Upper lobe of left lung (tissue), 6 donors: ENCODE measurements at places on chromosomes 1 and 21. TPM values are rescaled to one million over a fixed set of nuclear protein-coding genes. Genes with fewer than 3 reads are reported as not detected.

DNA sequence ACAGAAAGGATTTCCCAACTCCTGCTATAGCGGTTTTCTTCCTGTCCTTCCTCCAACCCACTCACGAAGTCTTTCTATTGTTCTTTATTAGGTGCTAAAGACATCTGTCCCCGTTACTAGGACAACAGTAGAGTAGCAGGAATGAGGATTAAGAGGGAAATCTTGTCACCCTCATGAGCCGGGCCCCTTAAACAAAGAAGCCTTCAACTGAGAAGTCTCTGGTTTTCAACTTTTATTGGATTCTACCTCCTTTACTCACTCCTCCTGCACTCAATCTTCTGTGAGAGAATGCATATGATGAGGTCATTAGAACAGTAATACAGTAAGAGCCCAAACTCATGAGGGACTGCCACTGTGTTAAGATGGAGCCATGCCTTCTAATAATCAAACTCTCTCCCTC lies 206.3 kb downstream of the OMA1 start:
- H3K27ac ChIP-seq = no peak overlapping the region
- no peak overlapping the region for H3K4me3 ChIP-seq
- H3K36me3 ChIP-seq = no peaks in the 10 kb centered on the region
- no peaks in the 10 kb centered on the region for H3K27me3 ChIP-seq

- no peak overlapping the region for H3K4me3 ChIP-seq
- no peaks in the 10 kb centered on the region for H3K4me1 ChIP-seq
- no peaks in the 10 kb centered on the region for H3K36me3 ChIP-seq
- DNase-seq = no peak
- H3K27me3 ChIP-seq = no peaks in the 10 kb centered on the region
Measured at GRCh38 chr1:25193229-25193628, 39.1 kb downstream of the SYF2 start.

- no peak overlapping the region for H3K27ac ChIP-seq
- H3K27me3 ChIP-seq = no peaks in the 10 kb centered on the region
- H3K4me1 ChIP-seq = no peaks in the 10 kb centered on the region
- no peaks in the 10 kb centered on the region for H3K36me3 ChIP-seq
Measured at GRCh38 chr21:32991361-32991760, 34.4 kb upstream of the OLIG2 start.

DNA sequence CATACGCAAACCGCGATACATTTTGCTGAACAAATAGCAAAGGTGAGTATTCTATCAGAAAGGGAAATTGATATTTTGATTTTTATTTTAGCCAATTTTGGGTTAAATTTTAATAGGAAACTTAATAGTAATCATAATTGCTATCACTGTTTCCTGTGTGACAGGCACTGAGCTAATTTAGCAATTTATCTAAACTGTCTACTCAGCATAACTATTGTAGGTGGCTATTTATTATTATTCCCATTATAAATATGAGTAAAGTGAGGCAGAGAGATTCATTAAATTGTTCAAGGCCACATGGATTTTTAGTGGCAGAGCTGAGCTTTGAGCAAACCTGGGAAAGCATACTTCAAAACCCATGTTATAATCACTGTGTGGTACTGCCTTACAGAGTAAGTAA lies 21.1 kb downstream of the RTCA start:
- H3K27me3 ChIP-seq = no peaks in the 10 kb centered on the region
- H3K27ac ChIP-seq = no peak overlapping the region
- H3K4me1 ChIP-seq = no peaks in the 10 kb centered on the region
- H3K36me3 ChIP-seq = peaks cover 66% of the 10 kb centered on the region

The DISC1 gene
- 10.6 TPM for total RNA-seq

DNA sequence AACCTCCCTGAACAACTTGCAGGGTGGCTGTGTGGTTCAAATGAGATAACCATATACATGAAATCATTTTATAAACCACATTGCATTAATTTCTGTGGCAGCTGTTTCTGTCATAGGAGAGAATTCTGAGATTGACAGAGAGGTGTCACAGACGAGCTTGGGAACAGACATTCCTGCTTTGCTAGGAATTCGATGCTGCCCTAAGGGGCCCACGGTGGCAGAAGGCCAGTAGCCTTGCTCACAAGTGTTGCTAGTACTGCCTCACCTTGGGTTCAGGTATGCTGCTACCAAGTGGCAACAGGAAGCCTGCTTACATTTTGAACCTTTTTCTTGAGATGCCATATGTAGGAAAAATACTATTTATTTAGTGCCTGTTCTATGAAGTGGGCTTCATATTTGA lies 13.4 kb downstream of the KCNA10 start:
- no peak overlapping the region for H3K4me3 ChIP-seq
- DNase-seq = no peak
- no peak overlapping the region for H3K27ac ChIP-seq
- H3K27me3 ChIP-seq = no peaks in the 10 kb centered on the region
- H3K4me1 ChIP-seq = no peaks in the 10 kb centered on the region

The EVI5 gene
- total RNA-seq = 40.5 TPM

GRCh38 chr1:154157520-154158306 lies 2.8 kb upstream of the NUP210L start:
- no peak for DNase-seq
- H3K36me3 ChIP-seq = peaks cover 4% of the 10 kb centered on the region
- H3K4me1 ChIP-seq = peaks cover 46% of the 10 kb centered on the region
- H3K27me3 ChIP-seq = no peaks in the 10 kb centered on the region

The NECTIN4 gene
- total RNA-seq = 10.5 TPM

The ALG14 gene
- 0.79 TPM for total RNA-seq

DNA sequence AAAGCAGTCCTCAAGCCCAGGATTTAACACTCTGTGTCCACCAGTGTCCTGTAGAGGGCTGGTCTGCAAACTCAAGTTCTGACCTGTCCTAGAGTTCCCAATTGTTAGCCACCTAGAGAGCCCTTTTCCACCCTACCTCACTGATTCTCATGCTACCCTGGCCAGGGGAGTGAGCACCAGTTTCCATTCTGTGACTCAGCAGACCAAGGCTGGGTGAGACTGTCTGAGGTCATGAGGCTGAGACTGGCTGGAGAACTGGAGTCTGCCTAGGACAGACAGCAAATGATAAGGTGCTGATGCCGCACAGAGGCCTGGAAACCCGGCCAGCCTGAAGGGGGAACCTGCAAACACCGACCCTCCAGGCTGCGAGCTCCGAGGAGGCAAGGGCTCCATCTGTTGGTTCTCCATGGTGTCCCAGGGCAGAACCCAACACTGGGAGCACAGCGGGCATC lies 13.7 kb downstream of the GLIS1 start:
- H3K36me3 ChIP-seq = no peaks in the 10 kb centered on the region
- DNase-seq = no peak
- H3K27me3 ChIP-seq = no peaks in the 10 kb centered on the region
- H3K4me3 ChIP-seq = no peak overlapping the region

DNA sequence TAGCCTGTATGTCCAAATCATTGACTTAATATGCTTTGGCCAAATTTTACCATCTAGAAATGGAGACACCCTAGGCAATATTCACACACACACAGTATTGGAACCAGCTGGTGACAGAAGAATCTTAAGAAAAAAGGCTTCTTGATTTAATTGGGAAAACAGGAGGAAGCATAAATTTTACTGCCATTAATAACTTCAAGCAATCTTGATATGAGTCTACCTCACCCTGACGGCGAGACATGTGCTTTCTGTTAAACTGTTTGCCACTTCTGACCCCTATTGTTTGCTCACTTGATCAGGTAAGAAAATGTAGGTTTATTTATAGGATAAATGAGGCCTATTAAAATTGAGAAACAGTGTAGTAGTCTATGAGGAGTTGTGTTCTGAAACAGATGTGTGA lies 73.2 kb downstream of the KIFAP3 start:
- H3K36me3 ChIP-seq = no peaks in the 10 kb centered on the region
- H3K4me3 ChIP-seq = no peak overlapping the region
- no peaks in the 10 kb centered on the region for H3K27me3 ChIP-seq
- no peak overlapping the region for H3K27ac ChIP-seq
- no peak for DNase-seq
- H3K4me1 ChIP-seq = no peaks in the 10 kb centered on the region

The RGS4 gene
- not detected for total RNA-seq

The C8B gene
- total RNA-seq = 0.98 TPM

GRCh38 chr1:229030630-229031029 lies 240.3 kb upstream of the RAB4A start:
- peaks cover 8% of the 10 kb centered on the region for H3K4me1 ChIP-seq
- H3K36me3 ChIP-seq = no peaks in the 10 kb centered on the region
- no peak for DNase-seq
- no peaks in the 10 kb centered on the region for H3K27me3 ChIP-seq

DNA sequence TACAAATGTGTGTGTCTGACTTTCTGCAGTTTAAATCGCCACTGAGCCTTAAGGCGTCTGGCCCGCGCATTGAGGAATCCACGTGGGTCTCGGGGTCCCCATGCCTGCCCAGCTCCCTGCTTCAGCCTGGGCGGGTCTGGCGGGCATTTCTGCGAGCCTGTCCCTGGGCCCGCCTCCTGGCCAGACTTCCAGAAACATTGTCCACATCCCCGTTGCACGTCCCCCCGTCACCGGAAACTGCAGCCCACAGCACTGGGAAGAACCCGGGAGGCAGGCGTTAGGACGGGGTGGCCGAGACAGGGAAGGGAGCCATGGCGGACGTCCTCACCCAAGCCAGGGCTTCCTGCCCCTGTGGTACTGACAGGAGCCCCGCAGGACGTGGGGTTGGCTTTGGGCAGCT lies 113.1 kb upstream of the COL6A1 start:
- no peak overlapping the region for H3K4me3 ChIP-seq
- no peaks in the 10 kb centered on the region for H3K4me1 ChIP-seq
- no peaks in the 10 kb centered on the region for H3K27me3 ChIP-seq

The CNN3 gene
- total RNA-seq = 181 TPM

The GFI1 gene
- total RNA-seq = 3.2 TPM

DNA sequence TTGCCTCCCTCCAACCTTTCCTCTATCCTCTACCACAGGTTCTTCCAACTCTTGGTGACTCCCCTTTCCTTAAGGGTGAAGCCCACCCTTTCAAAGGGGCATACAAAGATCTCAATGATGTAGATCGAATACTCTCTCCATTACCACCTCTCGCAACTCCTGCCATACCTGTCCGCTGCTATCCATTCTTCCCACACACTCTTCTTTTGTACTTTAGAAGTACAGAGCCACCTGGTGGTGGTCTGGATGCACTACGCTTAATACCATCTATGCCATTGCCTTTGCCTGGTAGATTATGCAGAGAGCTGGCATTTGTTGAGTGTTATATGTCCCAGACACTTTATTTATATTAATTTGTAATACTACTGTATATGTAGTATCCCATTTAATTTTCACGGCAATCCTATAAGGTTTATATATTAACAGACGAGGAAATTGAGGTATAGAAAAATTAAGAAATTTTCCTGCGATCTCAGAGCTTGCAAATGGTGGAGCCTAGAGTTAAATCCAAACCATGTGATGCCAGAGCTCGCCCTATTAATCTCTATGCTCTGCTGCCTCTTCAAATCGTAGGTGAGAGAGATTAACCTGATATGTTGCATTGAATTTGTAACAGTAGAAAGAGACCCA lies 22.9 kb downstream of the TSHB start:
- DNase-seq = no peak
- no peak overlapping the region for H3K4me3 ChIP-seq
- H3K4me1 ChIP-seq = no peaks in the 10 kb centered on the region
- H3K36me3 ChIP-seq = no peaks in the 10 kb centered on the region
- H3K27me3 ChIP-seq = no peaks in the 10 kb centered on the region
- H3K27ac ChIP-seq = no peak overlapping the region

The PLCH2 gene
- 7.3 TPM for total RNA-seq

DNA sequence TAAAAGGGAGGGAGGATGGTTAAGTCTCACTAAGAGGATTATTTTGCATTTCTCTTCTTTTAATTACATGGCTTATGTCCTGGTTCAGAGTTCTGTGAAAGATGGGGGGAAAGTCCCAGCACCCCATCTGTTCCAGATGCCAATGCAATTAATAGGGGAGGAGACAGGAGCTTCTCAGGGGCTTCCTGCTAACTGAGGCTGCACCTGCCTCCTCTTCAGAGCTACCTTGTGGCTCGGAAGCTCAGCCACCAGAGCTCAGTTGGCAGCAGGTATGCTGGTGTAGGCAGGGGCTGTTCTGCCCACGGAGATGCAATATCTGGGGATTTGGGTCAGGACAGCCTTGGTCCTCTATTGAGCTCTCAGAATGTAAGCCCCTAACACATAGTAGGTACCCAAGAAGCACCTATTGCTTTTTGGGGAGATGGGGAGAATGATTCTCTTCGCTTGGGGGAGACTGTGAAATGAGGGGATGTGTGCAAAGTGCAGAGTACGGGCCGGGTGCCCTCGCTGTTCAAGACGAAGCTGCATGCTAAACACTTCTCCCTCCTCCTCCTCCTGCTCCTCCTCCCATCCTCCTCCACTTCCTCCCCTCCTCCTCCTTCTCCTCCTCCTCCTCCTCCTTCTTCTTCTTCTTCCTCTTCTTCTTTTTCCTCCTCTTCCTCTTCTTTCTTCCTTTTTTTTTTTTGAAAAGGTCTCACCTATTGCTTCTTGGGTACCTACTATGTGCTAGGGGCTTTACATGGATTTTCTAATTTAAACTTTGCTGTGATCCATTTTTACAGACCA lies 279.0 kb downstream of the PTPRU start:
- no peak for DNase-seq
- no peak overlapping the region for H3K27ac ChIP-seq
- no peak overlapping the region for H3K4me3 ChIP-seq
- no peaks in the 10 kb centered on the region for H3K4me1 ChIP-seq
- H3K27me3 ChIP-seq = no peaks in the 10 kb centered on the region
- no peaks in the 10 kb centered on the region for H3K36me3 ChIP-seq

GRCh38 chr1:204465546-204466415 lies 28.8 kb downstream of the PIK3C2B start:
- no peaks in the 10 kb centered on the region for H3K27me3 ChIP-seq
- DNase-seq = no peak
- peaks cover 5% of the 10 kb centered on the region for H3K36me3 ChIP-seq

The RIPPLY3 gene
- 1.1 TPM for total RNA-seq

DNA sequence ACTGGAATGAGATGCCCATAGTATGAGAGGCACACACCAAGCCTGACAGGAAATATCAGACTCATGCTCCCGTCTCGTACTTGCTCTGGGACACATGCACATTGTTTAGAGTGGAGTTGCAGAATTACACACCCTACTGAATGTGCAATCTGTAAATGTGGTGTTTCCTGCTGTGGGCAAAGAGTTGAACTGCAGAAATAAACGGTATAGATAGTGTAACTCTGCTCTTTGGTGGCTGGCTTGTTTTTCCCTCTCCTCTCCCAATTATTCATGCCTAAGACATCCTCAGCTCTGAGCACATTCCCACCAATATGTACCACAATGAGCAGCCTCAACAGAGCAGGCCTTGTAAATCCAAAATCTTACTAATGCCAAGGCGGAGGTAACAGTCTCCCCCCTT lies 90.1 kb upstream of the DIRAS3 start:
- no peak for DNase-seq
- H3K36me3 ChIP-seq = no peaks in the 10 kb centered on the region
- no peaks in the 10 kb centered on the region for H3K27me3 ChIP-seq
- no peak overlapping the region for H3K27ac ChIP-seq
- H3K4me1 ChIP-seq = peaks cover 14% of the 10 kb centered on the region
- no peak overlapping the region for H3K4me3 ChIP-seq

The A3GALT2 gene
- total RNA-seq = not detected

- no peaks in the 10 kb centered on the region for H3K36me3 ChIP-seq
- no peak overlapping the region for H3K4me3 ChIP-seq
- H3K27me3 ChIP-seq = no peaks in the 10 kb centered on the region
Measured at GRCh38 chr1:2283991-2284895, 56.1 kb downstream of the SKI start.

- peaks cover 78% of the 10 kb centered on the region for H3K36me3 ChIP-seq
- no peak for DNase-seq
- no peak overlapping the region for H3K4me3 ChIP-seq
- no peaks in the 10 kb centered on the region for H3K4me1 ChIP-seq
- no peak overlapping the region for H3K27ac ChIP-seq
- H3K27me3 ChIP-seq = no peaks in the 10 kb centered on the region
Measured at GRCh38 chr1:160226623-160227022, 21.4 kb downstream of the PEA15 start.

The HRNR gene
- total RNA-seq = not detected
